Neural progenitor cell (in vitro differentiated cells): ENCODE measurements at places on chromosomes 6 and 20. TPM values are rescaled to one million over a fixed set of nuclear protein-coding genes. Genes with fewer than 3 reads are reported as not detected.

Gene CYP21A2
- 0.09 TPM in 1 of 2 replicates, not detected in the other for total RNA-seq

Gene GJE1
- not detected in 2 replicates for total RNA-seq

Gene SLC22A1
- total RNA-seq = 0.22 TPM in 1 of 2 replicates, not detected in the other

Gene TGM3
- total RNA-seq = 0.31 TPM in 1 of 2 replicates, not detected in the other

Gene PRPH2
- 0.06 TPM in 1 of 2 replicates, not detected in the other for total RNA-seq

GRCh38 chr20:32963176-32963575 is 41.1 kb downstream of the SUN5 start:
- no peak for DNase-seq

- DNase-seq = no peak
Measured at GRCh38 chr6:95017922-95018321, 559.4 kb upstream of the MANEA start.

GRCh38 chr6:23775127-23775526 is 350.9 kb upstream of the NRSN1 start:
- peak; percentile 4 for DNase-seq

DNA sequence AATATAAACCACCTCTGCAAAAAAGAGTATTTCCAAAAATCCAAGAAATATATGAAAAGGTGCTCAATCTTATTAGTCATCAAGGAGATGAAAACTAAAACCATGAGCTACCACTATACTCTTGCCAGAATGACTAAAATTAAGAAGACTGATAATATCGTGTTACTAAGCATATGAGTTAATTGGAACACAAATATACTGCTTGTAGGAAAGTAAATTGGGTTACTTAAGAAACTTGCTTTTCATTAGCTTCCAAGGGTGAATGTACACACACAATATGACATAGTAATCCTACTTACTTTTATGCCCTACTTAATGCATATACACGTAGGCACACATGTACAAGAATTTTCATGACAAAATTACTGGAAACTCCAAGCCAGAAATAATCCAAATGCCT is 3.4 kb downstream of the THEMIS start:
- no peak for DNase-seq

DNA sequence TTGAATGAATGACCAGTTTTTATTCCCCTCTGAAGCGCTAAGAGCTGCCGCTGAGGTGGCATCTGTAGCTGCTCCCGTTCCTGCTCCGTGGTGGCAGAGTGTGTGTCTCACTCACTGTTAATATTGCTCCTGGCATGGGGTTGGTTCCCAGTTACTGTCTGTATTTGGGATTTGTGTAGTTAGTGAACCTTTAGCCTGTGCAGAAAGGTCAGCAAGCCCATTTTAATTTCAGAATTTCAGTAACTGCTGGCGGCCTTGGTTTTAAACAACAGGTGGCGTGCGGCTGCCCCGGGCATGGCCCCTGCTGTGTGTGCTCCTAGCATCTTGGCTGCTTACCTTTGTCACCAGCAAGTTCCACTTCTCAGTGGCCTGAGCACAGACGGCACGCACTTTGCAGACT is 54.1 kb upstream of the SLC22A1 start:
- no peak for DNase-seq

DNA sequence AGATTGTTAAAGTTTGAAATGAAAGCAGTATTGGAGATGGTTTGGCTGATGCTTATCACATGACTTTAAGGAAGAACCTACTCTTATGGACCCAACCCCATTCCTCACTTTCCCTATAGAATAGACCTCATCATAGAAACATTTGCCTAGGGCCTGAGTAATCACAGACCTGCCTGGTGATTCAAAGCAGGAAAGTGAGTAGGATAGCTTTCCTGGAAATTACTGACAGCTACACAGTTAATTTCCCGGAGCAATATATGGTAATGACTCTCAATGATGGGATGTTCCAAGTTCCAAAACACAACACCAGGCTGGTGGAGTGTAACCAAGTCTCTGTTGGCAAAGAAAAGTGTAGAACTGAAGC is 233.8 kb downstream of the SIM1 start:
- no peak for DNase-seq

- peak; percentile 29 for DNase-seq
Measured at GRCh38 chr20:47740862-47741184, 44.5 kb downstream of the SULF2 start.

DNA sequence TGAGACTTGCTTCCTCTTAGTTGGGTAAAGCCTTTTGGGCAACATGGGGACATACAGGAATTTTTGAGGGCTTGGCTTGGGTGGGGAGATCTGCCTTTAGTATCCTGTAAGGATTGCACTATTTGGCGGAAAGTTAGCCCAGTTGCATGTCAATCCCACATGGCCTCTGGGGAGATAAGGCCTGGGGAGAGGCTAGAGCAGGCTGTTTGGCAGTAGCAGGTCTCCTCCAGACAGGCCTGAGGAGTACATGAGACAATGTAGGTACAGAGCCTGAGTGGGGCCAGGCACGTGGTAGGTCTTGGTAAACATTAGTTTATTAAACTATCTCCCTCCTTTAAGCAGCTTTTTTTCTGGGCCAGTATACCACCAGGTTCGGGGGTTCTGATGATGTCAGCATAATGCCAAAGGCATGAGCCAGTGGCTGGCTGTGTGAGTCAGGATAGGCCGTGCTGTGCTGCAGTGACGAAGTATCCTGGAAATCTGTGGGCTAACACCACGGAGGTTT is 147.9 kb downstream of the VEGFA start:
- DNase-seq = no peak

DNA sequence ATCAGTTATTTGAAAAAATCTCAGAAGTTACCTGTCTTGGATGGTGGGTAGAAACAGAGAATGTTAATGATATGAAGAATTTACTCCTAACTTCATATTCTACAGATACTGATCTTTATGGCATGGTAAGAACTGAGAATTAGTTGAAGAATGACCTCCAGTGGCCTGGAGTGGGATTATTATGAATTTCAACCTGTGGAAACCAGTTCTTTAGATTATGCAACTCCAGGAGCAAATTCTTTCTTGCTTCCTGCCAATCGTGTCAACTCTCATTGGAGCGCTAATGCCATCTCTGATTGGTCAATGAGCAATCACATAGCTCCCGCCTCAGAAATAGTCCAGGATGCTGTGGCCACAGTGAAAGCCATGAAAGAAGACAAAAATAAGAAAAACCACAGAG is 40.6 kb downstream of the LYRM2 start:
- no peak for DNase-seq

GRCh38 chr6:13811627-13812358 is 2.6 kb downstream of the MCUR1 start:
- DNase-seq = no peak

- DNase-seq = no peak
Measured at GRCh38 chr20:5786930-5787795, 37.0 kb downstream of the SHLD1 start.
